ENCODE measurements at places on chromosomes 1 and 21.
A peak's percentile ranks its signal among the peaks of the same experiment; 100 is the strongest.

- no peak for DNase-seq
Measured at GRCh38 chr21:41622831-41623548, 115.0 kb upstream of the TMPRSS2 start.

GRCh38 chr1:160058087-160058486 lies 11.9 kb downstream of the KCNJ10 start:
- DNase-seq, result no peak

DNA sequence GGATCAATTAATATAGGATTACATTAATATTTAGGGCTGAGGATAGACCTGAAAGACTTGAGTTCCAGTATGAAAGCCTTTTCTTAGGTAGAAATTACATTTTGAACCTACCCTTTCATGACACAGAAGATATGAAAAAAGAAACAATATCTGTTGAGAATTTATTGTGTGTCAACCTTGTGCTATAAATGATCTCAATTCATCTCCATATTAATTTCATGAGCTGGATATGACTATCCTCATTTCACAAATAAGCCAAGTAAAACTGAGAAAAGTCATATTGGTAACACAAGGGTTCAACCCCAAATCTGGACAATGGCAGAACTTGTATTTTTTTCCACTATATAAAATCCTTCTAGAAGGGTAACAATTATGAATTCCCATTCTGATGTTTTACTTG lies 120.0 kb downstream of the TRIM33 start:
- DNase-seq, result no peak

DNA sequence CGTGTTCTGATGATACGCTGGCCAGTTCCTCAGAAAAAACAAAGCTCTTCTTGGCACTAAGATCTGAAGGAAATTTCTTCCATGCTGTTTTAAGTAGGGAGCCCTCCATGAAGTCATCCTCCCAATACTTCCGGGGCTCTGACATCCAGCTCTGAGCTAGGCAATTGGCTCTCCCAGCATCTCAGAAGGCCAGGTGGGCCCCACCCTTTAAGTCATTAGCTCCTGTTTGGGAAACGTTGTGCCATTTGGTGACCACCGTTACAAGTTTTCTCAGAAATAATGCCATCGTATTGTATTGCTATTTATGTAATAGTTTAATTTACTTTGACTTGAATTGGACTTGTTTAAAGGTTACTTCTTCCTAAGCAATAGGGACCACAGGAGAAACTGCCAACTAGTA lies 130.3 kb upstream of the EDN2 start:
- DNase-seq, result no peak

DNA sequence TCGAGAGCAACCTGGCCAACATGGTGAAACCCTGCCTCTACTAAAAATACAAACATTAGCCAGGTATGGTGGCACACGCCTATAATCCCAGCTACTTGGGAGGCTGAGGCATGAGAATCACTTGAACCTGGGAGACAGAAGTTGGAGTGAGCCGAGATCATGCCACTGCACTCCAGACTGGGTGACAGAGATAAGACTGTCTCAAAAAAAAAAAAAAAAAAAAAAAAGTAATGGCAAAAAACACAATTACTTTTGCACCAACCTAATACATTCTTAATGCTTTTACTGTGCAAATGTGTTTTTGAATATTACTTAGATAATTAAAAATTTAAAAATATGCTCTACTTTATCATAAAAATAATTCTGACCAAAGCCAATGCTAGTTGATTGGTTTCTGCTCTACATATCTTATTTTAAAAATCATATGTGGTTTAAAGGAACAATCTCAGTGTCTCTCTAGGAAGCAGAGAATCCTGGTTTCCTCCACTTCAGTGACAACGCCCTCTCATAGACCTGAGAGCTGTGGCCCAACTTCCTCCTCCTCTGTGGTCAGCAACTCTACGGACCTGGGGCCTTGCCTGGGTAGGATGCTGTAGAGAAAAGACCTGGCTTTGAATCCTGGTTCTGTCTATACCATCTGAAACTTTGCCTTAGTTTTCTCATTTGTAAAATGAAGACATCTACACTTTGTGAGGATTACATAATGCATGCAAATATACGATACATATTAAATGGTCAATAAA lies 64.7 kb downstream of the TGFBR3 start:
- no peak for DNase-seq

GRCh38 chr1:77031106-77031662 lies 163.9 kb downstream of the ST6GALNAC5 start:
- no peak for DNase-seq

- DNase-seq, result no peak
Measured at GRCh38 chr1:204254031-204254661, 40.4 kb upstream of the GOLT1A start.

- DNase-seq, result no peak
Measured at GRCh38 chr1:75097654-75098053, 36.5 kb upstream of the LHX8 start.

DNA sequence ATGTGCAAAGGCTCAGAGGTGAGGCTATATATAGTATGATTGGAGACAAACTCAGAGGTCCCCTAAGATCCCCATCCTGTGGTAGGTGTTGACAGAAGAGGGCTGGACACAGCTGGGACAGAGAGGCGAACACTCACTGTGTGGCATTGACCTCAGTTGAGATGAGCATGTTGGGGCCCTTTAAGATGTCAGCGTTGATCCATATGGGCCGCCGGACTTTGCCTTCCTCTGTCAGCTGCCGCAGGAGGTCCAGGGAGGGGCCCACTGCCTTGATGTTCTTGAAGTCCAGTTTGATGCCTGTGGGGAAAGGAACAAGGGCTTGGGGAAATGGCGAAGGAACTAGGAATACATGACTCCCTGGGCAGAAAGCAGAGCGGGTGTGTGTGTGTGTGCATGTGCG lies 8.8 kb downstream of the FAM151A start:
- no peak for DNase-seq

DNA sequence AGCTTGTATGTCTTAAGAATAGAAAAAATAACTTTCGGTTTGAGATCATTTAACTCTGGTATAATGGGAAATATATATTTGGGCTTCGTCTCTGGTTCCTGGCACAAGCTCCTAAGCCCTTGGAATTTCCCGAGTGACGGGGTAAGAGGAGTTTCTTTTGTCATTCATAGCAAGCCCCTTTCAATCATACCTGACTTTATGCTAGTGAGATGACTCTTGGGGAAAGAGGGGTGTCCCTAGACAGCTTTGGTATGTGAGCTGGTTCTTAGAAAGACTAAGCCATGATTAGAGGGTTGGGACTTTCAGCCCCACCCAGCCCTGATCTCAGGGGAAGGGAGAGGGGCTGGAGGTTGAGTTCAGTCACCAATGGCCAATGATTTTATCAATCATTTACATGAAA lies 13.9 kb upstream of the MTARC1 start:
- no peak for DNase-seq

DNA sequence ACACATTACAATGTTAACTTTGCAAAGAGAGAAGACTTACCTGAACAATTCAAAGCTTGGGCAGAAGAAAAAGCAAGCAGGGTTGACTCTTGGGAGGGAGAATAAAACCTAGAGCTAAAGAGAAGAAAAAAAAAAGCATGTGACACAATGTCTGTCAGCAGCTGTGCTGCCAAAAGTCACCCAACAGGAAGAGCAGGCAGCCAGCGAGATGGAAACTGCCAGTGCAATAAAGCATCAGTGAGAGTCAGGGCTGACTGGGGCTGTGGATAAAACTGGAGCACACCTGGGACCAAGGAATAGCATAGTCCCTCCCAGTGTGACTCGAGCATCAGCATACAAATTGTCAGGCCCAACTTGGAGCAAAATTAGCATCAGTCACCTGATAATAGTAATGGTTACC lies 65.0 kb upstream of the SLC22A15 start:
- no peak for DNase-seq

- DNase-seq, result no peak
Measured at GRCh38 chr1:234127026-234127671, 222.7 kb downstream of the SLC35F3 start.

DNA sequence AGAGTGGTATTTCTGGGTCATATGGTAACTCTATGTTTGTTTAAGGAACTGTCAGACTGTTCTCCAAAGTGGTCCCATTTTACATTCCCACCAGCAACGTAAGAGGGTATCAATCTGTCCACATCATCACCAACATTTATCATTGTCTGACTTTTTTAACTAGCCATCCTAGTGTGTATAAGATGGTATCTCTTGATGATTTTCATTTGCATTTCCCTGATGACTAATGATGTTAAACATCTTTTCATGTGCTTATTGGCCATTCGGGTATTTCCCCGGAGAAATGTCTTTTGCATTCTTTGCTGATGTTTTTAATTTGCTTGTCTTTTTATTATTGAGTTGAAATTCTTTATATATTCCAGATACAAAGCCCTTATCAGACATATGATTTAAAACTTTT lies 370.1 kb upstream of the NR5A2 start:
- DNase-seq, result no peak

DNA sequence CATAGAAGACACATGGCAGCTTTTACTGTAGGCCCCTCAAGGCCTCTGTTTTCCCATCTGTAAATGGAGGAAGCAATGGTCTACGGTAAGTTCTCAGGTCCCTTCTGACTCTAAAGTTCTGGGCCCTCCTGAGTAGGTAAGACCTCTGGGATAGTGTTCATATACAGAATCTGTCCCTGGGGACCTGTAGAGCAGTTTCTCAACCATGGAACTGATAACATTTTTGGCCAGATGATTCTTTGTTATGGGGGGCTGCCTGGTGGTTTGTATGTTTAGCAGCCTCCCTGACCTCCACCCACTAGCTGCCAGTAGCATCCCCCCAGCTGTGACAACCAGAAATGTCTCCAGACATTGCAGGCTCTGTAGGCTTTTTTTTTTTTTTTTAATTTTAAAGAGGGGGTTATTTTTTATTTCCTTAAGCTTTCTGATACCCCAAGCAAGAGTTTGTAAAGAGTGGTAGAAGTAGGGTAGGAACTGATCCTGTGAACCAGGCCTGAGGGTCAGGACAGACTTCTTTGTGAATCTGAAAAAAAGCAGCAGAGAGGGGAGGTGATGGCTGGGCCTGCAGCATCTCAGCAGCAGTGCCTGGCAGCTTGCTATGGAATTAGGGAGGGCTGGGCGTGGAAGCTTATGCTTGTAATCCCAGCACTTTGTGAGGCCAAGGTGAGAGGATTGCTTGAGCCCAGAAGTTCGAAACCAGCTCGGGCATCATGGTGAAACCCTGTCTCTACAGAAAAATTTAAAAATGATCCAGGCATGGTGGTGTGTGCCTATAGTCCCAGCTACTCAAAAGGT lies 20.2 kb upstream of the TCEA3 start:
- DNase-seq, result no peak

- no peak for DNase-seq
Measured at GRCh38 chr1:208178091-208178529, 66.1 kb downstream of the PLXNA2 start.

GRCh38 chr1:224539971-224540370 lies 76.1 kb upstream of the CNIH3 start:
- DNase-seq, result no peak

GRCh38 chr1:91546876-91547275 lies 46.2 kb downstream of the CDC7 start:
- DNase-seq, result no peak

GRCh38 chr1:93722081-93723031 lies 40.7 kb upstream of the BCAR3 start:
- no peak for DNase-seq

DNA sequence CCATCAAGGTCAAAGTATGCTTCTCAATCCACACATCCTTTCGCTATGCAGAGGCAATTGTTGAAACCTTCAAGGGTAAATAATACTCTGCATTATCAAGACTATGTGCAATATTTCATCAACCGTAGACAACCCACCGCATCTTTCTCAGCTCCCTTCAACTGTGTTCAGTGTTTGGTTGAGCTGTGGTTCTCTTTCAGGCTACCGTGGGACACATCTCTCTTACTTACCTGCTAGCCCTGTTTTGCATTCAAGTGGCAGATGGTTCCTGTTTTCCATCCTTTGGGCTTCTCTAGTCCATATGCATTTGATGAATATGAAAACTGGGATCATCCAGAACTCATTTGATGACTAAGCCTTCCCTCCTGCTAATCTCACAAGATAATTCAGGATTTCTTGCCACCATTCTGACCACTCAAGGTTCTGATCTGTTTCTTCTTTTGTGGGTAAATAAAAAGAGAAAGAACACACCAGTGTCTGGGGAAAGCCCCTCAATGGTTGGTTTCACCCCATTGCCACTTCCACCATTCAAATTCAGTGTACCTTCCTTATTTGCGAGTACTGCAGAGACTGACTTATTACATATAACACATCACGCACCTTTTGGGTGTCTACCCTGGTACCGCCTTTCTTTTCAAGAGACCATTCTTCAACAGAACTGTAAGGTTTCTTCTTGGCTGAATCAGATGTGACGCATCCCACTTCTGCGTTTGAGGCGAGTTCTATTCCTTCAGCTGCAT lies 61.7 kb downstream of the BACE2 start:
- no peak for DNase-seq

- no peak for DNase-seq
Measured at GRCh38 chr21:44550807-44551206, 498 bp downstream of the KRTAP10-2 start.

- no peak for DNase-seq
Measured at GRCh38 chr1:236718328-236718727, 32.0 kb downstream of the ACTN2 start.

DNA sequence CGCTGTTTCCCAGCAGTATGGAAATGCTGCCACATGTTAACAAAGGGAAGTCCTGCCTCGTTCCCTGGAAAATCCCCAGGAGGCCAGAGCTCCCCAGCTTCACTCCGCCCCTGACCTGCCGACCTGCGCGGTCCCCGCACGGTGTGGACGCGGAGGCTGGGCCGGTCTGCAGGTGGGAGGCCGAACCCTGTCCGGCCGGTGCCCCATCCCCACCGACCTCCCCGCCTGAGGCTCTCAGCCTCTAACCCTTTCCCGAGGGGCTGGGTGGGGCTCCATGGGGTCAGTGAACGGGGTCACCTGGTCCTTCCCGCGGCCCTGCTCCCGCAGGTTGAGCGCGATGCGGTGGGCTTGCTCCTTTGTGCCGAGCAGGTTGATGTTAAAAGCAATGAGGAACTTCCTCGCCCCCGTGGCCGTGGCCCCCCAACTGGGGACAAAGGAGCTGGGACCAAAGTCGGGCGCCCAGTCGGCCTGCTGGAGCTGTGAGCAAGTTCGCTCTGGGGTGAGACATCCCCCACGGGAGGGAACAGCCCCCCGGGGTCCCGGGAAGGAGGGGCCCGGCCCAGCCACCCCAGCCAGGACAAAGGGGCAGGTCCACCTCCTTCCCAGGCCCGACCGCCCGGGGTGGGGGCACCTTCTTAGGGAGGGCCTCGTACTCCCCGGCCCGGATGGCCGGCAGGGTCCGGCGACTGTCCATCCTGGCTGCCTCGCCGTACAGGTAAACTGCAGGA lies 4.0 kb downstream of the FTCD start:
- no peak for DNase-seq

- DNase-seq, result peak; percentile 51
Measured at GRCh38 chr1:70034403-70034802, 171.0 kb downstream of the LRRC40 start.
